ENCODE measurements at places on chromosomes 6 and 20.

DNA sequence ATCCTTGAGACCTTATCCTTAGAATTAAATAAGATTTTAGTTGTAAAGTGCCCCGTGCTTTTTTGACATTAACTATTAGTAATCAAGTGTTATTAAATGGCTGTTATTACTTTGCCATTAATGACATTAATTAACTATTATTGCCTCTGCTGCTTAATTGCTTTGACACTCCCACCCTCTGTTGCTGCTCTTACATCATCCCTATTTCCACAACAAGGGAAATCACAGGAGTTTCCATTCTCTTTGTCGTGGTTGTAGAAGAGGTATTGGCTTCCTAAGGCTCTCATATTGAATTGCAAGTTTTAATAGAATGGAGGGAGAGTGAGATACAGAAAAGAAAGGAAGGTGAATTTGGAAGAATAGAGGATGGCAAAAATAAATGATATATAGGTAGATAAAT, 545.8 kb downstream of the MMUT start:
- DNase-seq, result no peak

DNA sequence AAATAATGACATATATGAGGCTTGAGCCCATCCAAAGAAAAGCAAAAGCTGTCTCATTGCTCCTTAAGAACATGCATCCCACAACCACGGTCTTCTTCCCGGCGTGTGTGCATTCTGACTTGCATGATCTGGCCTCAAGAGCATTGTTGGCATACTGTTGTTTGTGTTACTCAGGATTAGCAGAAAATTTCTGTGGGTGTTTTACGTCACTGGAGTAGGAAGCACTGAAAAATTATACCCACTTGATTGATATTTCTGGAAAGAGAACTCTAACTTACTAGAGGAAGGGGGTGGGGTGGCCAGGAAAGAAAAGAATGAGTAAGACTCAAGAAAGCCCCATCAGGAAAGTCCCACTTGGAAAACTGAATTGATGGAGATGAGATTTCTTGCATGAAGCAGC, 326.2 kb upstream of the PRDM1 start:
- DNase-seq, result peak; percentile 49

- DNase-seq, result no peak
Measured at GRCh38 chr6:37916675-37917074, 97.1 kb downstream of the ZFAND3 start.

DNA sequence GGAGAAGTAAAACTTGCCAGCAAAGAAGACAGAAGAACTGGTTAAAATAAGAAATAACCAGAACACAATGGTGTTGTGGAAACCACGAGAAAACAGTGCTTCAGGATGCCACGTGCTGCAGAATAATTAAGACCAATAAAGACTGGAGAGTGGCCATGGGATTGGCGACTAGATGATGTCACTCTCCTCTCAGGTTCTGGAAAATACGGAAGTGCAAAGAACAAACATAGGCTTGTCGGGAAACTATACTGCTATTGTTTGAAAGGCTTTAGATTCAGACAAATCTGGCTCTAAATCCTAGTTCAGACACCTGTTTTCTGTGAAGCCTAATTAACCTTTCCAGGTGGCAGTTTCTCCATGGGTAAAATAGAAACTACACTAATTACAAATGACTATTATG, 138.4 kb upstream of the STXBP5 start:
- DNase-seq, result no peak

- DNase-seq, result no peak
Measured at GRCh38 chr20:62562831-62563230, 79.5 kb upstream of the SLCO4A1 start.

DNA sequence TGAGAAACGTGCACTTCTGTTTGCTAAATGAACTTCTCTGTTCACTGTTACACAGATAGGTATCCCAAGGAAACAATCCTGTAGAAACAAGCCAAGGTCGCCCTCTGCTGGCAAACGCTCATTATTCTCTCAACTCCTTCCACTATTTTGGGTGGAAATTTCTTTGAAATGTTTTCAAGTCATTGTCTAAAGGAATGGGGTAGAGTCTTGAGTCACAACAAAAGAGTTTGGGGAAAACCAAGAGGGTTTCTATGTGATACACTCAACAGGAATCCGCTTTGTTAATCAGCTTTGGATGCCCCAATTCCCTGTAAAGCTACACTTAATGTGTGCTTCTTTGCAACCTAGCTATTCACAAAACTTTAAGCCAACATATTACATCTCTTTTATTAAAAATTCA, 4.6 kb upstream of the RAE1 start:
- DNase-seq, result peak; percentile 58

DNA sequence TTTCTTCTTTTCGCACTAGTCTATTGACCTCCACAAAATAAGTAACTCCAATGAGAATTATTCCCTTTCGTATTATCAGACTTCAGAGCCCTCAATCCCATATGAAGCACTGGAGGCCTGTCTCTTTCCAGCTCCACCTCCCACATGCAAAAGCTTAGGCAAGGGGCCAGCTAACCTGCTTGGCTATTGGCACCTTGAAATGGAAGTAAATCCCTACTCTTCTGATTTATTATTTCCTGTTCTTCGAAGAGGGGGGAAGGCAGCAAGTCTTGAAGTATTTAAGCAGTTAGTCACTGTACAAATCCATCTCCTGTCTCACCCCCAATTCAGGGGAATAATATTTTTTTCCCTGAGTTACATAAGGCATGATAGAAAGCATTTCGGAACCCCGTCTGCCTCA, 577.8 kb downstream of the MAFB start:
- DNase-seq, result no peak

GRCh38 chr6:30776390-30777154, 32.2 kb upstream of the IER3 start:
- DNase-seq, result no peak

DNA sequence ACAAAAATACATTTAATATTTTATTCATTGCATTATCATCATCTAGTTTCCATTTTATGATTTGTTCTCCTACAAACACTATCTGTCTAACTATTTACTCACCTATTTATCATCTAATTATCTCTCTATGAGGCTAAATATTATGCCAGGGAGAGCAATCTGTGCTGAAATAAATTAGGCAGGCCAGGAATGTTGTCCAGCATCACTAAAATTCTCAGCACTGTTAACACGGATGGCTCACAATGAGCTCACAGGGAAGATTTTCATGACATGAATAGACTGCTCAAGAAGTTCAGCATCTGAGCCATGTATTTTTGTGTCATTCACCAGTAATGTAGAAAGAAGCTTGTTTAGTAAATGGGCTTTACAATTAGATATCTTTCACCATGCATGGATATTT, 1277.2 kb downstream of the GRIK2 start:
- no peak for DNase-seq

DNA sequence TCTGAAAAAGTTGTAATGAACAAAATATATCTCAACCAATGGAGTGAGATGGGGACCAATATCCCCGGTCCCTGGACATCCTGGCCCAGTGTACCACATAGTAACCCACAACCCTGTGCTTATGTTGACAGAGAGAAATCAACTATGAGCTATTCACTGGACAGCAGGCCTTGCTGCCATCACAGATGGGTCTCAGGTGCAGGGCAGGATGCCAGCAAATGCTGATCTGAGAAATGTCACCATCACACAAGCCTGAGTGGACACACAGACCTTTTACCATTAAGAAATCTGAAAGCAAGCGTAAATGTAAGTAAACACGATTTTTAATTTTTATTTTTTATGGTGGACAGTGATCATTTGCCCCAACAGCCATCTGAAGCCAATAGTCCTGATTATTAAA, 9.1 kb downstream of the RPP40 start:
- DNase-seq, result no peak

DNA sequence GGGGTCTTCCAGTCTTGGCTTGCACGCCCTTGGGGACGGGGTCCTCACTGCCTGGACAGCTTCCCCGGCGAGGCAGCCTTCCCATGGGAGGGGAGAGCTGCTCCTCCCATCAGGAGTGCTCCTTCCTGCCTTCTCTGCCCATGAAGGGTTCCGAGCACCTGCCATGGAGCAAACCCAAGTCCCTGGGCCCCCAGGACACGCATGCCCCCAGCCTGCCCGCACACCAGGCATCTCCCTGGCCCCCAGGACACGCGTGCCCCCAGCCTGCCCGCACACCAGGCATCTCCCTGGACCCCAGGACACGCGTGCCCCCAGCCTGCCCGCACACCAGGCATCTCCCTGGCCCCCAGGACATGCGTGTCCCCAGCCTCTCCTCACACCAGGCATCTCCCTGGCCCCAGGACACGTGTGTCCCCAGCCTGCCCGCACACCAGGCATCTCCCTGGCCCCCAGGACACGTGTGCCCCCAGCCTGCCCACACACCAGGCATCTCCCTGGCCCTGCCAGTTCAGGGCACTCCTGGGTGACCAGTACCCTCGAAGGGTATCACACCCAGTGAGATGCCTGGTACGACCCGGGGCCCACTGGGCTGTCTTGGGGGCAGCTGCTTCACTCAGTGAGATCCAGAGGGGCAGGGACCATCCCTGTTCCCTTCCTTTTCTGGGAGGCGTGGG, 21.7 kb downstream of the COL20A1 start:
- DNase-seq, result no peak

GRCh38 chr6:69796073-69796641, 653 bp downstream of the LMBRD1 start:
- peak; percentile 10 for DNase-seq

GRCh38 chr6:121443971-121444541, 8.6 kb downstream of the GJA1 start:
- no peak for DNase-seq

DNA sequence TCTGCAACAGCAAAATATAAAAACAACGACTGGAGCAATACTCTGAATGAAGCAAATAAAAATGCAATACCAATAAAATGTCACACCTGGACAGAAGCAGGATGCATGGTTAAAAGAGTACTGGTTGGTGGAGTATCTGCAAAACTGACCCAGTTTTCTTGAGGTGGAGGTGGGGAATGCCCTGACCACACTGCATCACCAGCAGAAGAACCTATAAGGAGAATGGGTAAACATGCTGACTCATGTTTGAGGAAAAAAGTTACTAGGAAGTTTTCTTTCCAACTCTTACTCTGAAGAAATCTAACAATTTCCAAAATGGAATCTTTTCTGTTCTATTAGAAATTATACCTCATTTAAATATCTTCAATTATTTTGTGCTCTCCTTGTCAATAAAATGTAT, 43.6 kb downstream of the REPS1 start:
- DNase-seq, result peak; percentile 44

DNA sequence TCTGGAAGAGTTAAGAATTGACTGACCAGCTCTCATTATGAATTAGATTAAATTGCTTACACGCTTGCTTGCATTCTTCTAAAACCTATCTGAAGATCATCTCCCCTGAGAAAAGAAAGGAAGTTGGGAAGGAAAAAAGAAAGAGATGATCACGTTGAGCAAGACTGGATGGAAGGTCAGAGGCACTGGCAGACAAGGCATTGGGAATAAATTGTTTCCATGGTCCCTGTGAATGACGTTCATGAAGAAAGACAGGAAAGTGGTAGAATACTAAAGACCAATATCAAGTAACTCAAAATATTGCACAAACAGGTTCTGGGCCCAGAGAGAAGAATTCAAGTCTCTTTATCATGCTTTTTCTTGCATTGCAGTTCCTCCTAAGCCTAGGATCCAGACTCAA, 1045.4 kb upstream of the MAP3K7 start:
- no peak for DNase-seq

DNA sequence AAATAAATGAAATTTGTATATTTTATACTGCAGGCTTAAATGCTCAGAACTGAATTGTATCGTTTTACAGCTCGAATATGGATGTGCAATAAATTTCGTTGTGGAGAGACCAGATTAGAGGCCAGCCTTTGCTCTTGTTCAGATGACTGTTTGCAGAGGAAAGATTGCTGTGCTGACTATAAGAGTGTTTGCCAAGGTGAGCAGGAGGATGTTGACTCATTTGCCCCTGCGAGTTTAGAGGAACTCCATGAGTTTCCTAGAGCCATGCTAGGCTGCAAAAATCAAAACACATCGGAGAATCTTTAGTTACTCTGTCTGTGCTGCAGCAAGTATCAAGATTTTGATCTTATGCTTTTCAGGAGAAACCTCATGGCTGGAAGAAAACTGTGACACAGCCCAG, 15.4 kb downstream of the ENPP3 start:
- peak; percentile 27 for DNase-seq

DNA sequence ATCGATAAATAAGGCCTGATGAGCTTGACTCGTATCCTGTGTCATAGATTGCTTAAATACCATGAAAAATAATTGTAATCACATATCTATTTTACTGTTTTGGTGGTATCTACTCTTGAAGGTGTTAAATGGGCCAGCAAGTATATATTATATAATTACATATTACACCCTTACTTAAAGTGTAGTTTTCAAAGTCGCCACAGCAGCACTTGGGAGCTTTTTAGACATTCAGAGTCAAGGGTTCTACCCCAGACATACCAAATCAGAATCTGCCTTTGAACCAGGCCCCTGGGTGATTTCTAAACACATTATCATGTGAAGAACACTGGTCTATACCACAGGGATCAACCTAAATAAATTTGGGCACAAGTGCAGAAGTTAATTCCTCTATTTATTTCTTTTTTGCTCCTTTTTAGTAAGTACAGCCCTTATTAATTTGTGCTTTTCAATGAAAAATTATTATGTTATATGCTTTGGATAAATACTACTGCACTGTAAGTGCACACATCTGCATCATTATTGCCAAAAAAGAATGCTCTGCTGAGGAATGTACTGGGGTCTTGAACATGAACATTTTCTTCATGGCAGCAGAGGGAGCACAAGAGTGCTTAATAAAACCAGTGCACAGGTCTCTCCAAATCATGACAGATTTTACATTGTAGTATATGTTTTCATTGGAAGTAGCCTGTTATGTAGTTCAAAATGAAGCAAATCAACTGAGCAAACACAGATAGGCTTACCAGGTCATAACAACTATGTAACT, 3.1 kb upstream of the ATXN1 start:
- no peak for DNase-seq

DNA sequence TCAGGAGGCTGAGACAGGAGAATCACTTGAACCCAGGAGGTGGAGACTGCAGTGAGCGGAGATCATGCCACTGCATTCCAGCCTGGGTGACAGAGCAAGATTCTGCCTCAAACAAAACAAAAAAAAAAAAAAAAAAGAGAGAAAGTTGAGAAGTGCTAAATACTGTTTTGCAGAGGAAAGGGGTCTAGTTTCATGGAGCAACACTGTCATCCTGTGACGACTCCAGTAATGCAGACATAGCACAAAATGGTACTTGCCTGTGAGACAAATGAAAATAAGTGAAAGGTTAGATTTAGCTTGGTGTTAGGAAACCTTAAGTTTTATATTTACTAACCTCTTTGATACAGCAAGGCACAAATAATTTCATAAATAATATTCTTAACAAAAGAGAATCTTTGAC, 29.7 kb downstream of the CEP162 start:
- DNase-seq, result no peak

GRCh38 chr6:73893696-73894095, 197.7 kb downstream of the CD109 start:
- no peak for DNase-seq

Measured in AG20443 (cell line).